ENCODE measurements at places on chromosomes 3 and 15.
A peak's percentile ranks its signal among the peaks of the same experiment; 100 is the strongest.

DNA sequence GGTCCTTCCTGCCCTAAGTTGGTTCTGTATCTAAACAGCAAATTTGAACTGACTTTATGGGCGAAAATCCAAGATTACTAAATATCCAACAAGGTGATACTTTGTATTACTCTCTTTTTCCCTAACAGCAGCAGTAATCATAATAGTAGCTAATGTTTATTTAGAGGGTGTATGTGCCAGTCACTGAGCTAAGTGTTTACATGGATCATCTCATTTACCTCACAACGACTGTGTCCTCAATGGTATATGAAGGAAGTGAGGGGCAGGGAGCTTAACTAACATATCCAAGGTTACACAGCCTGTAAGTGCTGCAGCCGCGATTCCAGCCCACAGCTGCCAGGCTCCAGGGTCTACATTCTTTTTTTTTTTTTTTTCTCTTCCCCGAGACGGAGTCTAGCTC is 10.3 kb upstream of the LRRC34 start:
- no peak for DNase-seq

DNA sequence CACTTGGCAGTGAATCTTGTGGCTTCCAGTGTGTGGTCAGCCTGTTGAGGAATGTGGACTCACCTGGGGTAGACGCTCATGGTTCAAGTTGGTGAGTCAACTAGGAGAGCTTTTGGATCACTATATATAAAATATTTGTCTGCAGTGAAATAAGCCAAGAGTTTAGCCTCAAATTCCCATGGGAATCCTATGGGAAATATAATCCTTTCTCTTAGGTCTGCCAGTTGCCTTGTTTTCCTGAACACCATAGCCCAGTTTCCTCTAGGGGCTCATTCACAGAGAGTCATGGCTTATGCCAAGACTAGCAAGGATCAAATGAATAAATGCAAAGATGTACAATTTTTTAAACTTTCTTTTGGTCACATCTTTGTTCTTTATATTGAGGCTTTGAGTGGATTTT is 100.1 kb upstream of the NPHP3 start:
- peak; percentile 14 for DNase-seq

DNA sequence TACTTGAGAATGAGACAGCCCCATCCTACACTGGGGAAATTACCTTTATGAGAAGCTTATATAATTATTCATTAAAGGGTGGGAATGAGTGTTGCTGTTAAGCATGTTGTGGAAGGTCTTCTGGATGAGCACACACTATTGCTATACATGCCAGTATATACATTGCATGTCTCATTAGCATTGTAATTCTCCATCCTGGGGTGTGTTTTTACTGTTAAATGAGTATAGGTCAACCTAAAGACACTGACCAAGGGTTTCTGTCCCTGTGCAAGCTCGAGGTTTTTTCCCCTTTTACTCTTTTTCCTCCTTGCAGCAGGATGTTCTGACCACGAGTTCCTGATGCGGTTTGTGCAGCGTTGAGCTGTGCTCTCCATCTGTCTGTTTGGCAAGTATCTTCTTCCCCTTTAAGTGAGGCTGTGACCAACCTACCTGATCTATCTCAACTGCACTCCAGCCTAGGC is 7.2 kb upstream of the IVD start:
- peak; percentile 33 for DNase-seq

DNA sequence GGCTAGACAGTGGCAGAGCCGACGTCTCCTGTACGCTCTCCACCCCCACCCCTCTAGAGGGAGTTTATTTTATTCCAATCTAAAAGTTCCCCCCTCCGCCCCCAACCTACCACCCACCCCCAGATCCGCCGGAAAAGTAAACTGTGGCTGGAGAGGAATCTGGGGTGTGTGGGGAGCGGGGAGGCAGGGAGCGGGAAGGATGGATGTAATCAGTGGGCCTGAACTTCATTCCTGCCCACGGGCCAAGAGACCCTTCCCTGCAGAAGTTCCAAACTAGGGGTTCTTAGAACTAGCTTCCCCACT is 537 bp upstream of the CSRNP1 start:
- DNase-seq: no peak

- no peak for DNase-seq
Measured at GRCh38 chr15:100767001-100767825, 112.4 kb upstream of the ALDH1A3 start.

- DNase-seq: no peak
Measured at GRCh38 chr3:33491721-33492120, 51.5 kb upstream of the UBP1 start.

GRCh38 chr3:143433787-143434378 is 314.3 kb downstream of the CHST2 start:
- no peak for DNase-seq

DNA sequence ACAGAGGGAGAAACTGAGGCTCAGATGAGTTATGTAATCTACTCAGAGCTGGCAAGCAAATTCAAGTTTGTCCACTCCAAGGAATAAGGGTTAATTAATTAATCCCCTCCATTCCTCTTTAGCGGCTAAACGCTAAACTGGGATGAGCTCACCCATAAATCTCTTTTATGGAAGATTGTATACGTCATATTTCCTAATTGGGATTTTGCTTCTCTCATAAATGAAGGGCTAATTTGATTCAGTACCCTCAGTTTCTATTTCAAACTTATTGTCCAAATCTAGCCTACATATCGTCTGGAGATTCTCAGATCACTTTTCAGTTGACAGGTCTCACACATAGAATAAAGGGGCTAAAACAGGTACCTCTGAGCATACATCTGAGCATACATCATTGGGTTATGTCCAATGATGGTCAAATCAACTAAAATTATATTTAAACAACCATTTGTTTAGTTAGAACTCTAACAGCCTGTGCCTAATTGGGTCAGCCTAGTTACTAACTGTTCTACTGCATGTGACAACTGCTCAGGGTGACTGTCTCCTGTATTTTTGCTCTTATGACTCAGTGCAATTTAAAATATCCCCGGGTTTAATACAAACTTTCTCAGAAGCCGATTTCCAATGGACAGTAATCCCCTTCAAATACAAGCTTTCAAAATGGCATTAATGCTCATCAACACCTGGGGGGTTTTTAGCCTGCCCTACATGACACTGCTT is 57.6 kb upstream of the PLXND1 start:
- peak; percentile 49 for DNase-seq

- DNase-seq: no peak
Measured at GRCh38 chr3:133388696-133389395, 11.0 kb upstream of the BFSP2 start.

DNA sequence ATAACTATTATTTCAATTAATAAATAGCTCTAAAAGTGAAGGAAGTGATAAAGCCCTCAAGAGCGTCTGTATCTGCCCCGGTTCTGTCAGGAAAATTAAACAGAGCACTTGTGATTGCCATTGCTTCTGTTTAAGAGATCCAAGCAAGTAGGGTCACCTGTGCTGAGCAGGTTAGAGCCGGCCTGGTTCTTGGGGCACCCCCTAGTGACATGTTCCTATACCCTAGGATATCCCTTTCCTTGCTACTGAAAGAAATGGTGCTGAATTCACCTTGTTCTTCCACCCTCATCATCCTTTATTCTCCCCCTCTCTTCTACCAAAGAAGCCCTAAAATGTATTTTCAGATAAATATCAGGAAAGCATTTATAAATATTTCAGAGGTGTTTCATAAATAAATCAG is 323.5 kb downstream of the RORA start:
- no peak for DNase-seq

DNA sequence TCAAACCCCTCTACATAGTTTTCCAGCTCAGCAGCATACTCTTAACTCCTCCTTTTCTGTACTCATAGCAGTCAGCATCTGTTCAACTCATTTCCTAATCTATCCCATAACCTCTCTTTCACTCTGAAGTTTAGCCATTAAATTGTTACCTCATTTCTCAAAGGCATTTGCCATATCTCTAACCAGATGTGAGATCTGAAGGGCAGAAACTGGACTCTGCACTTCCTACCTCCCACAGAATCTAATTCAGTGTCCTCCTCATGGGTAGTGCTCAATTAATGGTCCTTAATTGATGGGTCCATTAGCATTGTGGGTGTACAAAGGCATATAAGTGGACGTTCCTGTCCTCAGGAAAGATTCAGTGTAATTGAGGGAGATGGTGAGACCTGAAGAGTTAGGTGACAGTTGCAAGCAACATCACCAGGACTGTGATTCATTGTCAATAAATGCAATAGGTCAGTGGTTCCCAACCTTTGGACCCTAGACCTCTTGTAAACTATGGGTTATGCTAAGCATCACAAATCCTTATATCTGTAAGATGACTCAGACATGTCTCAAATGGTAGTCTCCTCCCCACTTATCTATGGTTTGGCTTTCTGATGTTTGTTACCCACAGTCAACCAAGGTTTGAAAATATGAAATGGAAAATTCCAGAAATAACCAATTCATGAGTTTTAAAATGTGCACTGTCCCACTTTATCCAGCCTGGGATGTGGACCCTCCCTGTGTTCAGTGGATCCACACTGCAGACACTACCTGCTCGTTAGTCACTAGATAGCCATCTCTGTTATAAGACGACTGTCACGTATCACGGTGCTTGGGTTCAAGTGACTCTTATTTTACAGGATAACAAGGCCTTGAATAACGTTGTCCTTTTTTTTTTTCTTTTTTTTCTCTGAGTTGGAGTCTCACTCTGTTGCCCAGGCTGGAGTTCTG is 25.0 kb upstream of the UACA start:
- DNase-seq: peak; percentile 74

DNA sequence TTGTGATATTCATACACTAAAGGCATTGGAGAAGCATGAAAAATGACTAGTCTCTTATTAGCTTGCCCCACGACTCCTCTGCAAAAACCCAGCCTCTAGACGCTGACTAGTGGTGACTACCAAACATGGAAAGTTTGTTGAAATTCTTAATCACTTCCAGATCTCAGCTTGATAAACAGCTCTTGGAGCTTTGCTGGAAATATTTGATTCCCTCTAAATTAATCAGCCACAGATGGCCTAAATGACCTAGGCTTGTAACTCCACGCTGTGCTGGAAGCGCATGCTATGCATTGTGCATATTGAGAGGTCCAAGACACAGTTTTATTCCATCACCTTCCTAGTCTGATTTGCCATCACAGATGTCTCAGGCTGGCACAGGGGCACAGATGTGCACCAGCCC is 244.7 kb upstream of the ST8SIA2 start:
- DNase-seq: no peak

- peak; percentile 45 for DNase-seq
Measured at GRCh38 chr15:59691194-59691805, 2.2 kb upstream of the BNIP2 start.

- no peak for DNase-seq
Measured at GRCh38 chr3:193996221-193996620, 139.7 kb upstream of the HES1 start.

- DNase-seq: no peak
Measured at GRCh38 chr3:123157598-123158287, 44.0 kb upstream of the SEC22A start.

DNA sequence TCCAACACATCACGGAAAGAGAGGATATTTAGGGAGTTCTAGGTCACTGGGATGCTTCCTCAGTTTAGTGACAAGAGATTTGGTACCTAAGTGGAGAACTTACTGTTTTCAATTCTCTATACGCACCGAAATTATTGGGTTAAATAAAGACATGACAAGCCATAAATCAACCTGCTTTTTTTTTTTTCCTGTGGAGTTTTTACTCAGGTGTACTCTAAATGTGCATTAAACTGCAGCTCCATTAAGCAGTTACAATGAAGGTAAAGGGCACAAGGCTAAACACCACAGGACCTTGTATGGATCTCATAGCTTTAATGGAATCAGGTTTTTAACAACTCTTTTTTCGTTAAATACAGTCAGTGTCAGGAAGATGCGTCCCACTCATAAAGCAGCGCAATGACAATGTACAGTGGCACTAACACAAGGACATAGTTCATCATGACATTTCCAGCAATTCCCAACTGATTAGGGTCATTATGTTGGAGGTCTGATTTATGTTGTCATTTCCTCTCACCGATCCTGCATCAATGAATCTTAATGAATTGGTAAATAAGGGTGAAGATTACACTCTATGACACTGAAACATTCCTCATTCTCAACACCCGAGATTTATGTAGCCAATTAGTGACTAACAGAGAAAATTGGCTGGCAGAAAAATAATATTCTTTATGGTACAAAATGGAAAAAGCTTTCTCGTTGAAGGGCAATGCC is 355.2 kb downstream of the FOXP1 start:
- DNase-seq: no peak

GRCh38 chr3:143298380-143298779 is 178.8 kb downstream of the CHST2 start:
- no peak for DNase-seq

DNA sequence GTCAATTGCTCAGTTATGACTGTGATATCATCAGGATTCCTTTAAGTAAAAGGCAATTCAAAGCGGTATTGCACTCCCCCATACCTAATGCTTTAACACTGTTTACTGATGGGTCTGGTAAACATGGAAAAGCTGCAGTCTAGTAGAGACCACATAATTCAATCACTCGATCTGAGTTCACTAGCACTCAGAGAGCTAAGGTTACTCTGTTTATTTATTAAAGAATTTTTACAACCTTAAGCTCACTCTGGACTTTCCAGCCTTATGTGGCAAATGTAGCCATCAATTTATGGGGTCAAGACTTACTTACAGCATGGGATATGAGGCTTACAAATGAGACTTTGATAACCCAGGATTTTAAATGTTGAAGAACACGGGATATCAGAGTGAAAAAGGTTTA is 18.4 kb upstream of the CCR2 start:
- DNase-seq: no peak

GRCh38 chr3:5071061-5071460 is 51.0 kb upstream of the ARL8B start:
- DNase-seq: peak; percentile 82

DNA sequence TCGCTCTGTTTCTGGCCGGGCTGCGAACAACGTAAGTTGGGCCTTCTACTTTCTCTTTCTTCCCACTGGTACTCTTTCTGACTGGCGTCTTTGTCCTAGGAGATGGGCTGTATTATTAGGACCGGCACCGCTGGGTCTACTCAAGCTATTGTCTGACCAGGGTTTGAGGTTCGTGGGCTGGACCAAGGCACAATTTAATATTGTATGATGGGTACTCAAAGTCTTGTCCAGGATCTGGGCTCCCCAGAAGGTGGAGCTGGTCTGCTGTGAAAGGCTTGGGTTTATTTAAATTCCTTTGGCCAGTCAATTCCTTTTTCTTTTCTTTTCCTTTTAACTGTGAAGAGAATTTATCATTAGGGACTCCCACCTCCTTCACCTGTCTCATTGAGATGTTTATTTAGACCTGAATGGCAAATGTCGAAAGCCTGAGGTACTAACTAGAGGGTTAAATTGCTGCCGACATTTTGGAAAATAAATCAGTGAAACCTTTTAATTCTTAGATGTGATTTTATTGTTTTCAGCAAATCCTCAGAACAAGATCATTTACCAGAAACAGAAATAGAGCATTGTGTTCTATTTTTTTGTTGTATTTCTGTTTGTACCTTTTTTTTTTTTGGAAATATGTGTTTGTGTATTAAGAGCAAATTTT is 410 bp downstream of the LRRC49 start:
- DNase-seq: peak; percentile 67
